ENCODE measurements at places on chromosomes 2 and 18.

- no peak for DNase-seq
These were observed 102.6 kb upstream of the DLX2 start for GRCh38 chr2:172205292-172205691.

- DNase-seq, result no peak
These were observed 67.3 kb upstream of the LGALSL start for GRCh38 chr2:64386676-64387075.

GRCh38 chr2:12493031-12493513, 223.7 kb upstream of the TRIB2 start:
- no peak for DNase-seq

DNA sequence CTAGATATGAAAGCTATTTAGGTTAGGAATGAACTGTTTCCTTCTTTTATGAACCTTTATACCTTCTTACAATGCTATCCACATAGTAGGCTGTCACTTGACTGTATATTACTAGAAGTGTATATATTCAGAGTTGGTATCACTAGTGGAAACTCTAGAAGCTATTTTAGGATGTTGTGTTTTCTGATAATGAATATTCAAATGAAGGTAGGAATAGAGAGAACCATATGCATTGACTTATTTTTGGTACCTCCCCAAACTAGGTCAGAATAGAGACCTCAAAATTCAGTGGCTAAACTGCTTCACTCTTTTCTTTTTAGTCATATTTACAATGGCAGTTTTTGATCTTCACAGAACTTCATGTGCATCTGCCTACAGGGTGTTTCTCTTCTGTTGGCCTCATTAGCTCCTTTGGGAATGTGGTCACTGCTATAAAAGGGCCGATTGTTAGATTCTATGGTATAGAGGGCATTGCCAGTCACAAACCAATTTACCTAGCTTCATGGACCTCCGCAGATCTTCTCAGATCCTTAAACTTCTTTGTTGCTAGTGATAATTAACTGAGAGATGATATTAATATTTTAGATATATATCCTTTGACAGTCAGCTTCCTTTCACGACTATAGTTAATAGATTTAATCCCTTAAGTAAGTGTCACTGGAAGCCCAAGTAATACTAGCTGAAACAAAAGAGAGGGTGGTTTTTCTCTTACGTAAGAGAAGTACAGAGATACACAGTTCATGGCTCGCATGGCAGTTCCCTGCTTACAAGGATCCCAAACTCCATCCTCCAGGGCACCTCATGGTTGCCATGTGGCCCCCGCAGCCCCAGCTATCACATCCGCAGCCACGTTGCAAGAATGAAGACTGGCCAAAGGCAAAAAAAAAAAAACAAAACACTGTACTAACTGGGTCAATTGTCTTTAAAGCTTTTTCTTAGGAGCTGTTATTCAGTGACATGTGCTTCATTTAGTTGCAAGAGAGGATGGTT, 61.0 kb downstream of the TSPYL6 start:
- no peak for DNase-seq
